GM12892 (cell line): ENCODE measurements at places on chromosomes 1 and 21.

DNA sequence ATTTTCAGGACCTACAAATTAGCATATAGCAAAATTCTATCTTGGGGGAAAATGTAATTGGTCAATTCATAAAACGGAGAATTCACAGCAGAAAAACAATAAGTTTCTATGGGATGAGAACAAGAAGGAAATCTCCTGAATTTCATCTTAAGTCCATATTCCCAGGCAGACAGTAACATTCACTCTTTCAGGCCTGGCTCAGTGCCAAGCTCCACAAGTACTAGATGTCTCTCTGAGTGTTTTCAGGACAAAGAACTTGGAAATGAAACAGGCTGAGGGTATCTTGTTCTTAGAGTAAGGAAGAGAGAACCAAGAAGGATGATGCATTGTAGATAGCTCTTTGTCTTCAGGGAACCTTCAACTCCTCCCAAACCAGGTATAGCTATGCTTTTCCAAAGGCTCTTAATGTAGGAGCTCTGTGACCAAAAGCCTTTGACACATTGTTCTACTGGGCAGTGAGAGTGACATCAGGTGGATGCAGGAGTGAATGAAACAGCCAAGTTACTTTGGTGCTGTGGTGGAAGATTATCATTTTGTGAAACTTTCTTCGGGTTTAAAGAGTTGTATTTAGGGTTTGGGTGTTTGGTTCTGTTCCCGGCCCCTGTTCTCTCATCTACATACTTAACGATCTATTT is 298.3 kb downstream of the GPATCH2 start:
- DNase-seq = no peak

- DNase-seq = no peak
These were observed 244.0 kb downstream of the DNM3 start for GRCh38 chr1:172085317-172085716.

- no peak for DNase-seq
These were observed 686 bp upstream of the ZNF281 start for GRCh38 chr1:200410566-200410878.

GRCh38 chr1:214031267-214031650 is 43.5 kb downstream of the PROX1 start:
- no peak for DNase-seq

- DNase-seq = no peak
These were observed 73.1 kb downstream of the RYR2 start for GRCh38 chr1:237115035-237115434.

GRCh38 chr1:117051224-117052064 is 8.7 kb upstream of the TTF2 start:
- peak; percentile 36 for DNase-seq

- DNase-seq = no peak
These were observed 17.9 kb upstream of the RAP1GAP start for GRCh38 chr1:21687081-21687529.

DNA sequence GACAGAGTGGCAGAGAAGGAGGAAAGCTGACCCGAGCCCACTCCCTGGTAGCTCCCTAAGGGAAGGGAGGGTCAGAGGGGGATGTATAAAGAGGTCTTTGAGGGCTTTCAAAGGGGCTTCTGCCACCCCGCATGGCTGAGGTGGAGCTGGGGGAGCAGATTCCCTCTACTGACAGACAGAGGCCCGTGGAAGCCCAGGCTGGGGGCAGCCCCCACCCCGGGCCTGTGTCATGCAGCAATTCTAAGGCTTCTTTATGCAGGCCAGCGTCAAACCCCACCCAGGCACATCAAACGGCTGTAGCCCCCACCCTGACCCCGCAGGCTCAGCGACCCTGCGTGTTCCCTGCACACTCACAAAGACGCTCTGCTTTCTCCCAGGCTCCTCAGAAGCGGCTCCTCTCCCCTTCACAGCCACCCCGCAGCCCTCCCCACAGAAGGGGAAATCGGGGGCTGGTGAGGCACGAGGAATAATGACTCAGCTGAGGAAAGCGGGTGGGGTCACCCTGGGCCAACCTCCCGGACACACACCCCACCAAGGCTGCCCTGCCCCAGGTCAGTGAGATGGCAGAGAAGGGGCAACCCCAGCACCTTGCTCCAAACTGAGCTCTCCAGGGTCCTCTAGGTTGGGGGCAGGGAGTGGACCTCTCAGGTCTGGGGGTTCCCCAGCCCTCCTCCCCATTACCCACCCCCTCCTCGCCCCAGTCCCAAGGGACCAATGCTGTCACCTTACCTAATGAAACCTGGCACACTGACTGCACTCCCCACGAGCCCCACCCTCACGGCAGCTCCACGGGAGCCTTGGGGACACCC is 10.8 kb downstream of the SLC45A3 start:
- peak; percentile 54 for DNase-seq

DNA sequence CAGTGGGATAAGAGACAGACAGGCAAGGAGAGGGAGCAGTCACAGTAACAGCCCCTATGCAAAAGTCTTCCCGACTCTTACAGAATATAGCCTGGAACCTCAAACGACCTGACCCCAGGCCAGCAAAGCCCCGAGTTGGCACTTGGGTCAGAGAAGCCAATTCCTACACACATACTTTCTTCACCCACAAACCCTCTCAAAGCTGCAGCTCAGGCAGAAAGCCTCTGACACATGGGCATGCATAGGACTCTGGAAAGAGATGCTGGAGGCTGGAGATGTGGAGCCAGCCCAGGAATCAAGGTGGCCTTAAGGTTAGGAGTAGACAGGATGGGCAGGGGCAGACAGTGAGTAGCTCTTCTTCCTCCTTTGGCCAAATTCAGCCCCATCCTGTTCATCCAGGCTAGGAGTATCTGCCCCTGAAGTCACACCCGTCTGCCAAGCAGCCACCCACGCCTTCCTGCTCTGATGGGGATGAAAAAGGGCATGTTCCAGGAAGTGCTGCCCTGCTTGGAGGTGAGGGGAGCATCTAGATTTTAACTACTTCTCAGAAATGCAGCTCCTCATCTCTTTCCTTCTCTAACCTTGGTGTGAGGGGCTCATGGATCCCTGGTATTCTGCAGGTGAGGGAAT is 7.8 kb downstream of the SLC41A1 start:
- no peak for DNase-seq

- DNase-seq = peak; percentile 21
These were observed 773 bp downstream of the CHD1L start for GRCh38 chr1:147243228-147243685.

DNA sequence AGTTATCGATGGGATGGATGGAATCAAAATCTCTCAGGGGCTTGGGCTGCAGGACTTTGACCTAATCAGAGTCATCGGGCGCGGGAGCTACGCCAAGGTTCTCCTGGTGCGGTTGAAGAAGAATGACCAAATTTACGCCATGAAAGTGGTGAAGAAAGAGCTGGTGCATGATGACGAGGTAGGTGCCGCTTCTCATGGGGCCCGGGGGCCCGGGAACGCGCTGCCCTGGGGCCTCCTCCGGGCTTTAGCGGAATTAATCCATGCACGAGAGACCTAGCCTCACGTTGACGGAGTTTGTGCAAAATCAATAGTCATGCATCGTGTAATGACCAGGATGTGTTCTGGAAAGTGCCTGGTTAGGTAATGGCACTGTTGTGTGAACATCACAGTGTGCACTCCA is 43.8 kb downstream of the FAAP20 start:
- DNase-seq = no peak

- DNase-seq = no peak
These were observed 18.6 kb downstream of the DCAF8 start for GRCh38 chr1:160243767-160244166.

GRCh38 chr1:22773981-22774832 is 63.6 kb downstream of the EPHB2 start:
- no peak for DNase-seq

- DNase-seq = no peak
These were observed 38.8 kb downstream of the WDR4 start for GRCh38 chr21:42840411-42841155.

GRCh38 chr1:235407419-235407818 is 40.2 kb downstream of the TBCE start:
- no peak for DNase-seq

- DNase-seq = peak; percentile 76
These were observed 21.1 kb upstream of the SRSF4 start for GRCh38 chr1:29202584-29203340.

- no peak for DNase-seq
These were observed 44.9 kb upstream of the COL6A2 start for GRCh38 chr21:46052703-46053651.

DNA sequence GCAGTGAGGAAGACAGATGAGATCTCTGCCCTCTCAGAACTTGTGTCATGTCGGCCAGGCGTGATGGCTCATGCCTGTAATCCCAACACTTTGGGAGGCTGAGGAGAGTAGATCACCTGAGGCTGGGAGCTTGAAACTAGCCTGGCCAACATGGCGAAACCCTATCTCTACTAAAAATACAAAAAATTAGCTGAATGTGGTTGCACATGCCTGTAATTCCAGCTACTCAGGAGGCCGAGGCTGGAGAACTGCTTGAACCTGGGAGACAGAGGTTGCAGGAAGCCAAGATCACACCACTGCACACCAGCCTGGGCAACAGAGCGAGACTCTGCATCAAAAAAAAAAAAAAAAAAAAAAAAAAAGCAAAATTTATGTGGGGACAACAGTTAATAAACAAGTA is 40.9 kb upstream of the RALGPS2 start:
- DNase-seq = no peak

DNA sequence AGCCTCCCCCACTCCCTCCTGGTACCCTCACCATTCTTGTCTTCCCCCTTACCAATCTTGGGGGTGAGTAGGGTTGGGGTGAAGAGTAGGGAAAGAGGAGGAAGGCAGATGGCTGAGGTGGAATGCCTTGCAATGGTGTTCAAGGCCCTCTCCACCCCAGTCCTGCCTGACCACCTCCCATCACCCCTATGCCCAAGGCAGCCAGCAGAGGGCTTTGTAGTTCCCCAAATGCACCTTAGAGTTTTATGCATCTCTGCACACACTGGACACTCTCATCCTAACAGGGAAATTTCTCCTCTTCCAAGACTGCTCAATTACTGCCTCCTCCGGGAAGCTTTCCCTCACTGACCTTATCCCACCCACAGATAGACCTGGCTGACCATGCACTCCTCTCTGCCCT is 15.4 kb downstream of the KIF17 start:
- no peak for DNase-seq

DNA sequence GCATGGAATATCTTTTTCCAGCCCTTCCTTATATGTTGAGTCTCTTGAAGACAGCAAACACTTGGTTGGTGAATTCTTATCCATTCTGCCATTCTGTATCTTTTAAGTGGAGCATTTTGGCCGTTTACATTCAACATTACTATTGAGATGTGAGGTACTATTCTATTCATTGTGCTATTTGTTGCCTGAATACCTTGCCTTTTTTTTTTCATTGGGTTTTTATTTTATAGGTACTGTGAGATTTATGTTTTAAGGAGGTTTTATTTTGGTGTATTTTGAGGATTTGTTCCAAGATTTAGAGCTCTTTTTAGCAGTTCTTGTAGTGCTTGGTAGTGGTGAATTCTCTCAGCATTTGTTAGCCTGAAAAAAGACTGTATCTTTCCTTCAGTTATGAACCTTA is 60.6 kb upstream of the ASPM start:
- no peak for DNase-seq
